ENCODE measurements at places on chromosomes 3 and 15.

- no peak for DNase-seq
Measured at GRCh38 chr15:68124700-68125099, 70.6 kb downstream of the PIAS1 start.

GRCh38 chr3:112469671-112470070 is 29.6 kb downstream of the BTLA start:
- DNase-seq, result no peak

- DNase-seq, result no peak
Measured at GRCh38 chr3:51100536-51100851, 284.6 kb upstream of the MANF start.

GRCh38 chr3:4977001-4977852 is 2.0 kb upstream of the BHLHE40 start:
- peak; percentile 54 for DNase-seq

DNA sequence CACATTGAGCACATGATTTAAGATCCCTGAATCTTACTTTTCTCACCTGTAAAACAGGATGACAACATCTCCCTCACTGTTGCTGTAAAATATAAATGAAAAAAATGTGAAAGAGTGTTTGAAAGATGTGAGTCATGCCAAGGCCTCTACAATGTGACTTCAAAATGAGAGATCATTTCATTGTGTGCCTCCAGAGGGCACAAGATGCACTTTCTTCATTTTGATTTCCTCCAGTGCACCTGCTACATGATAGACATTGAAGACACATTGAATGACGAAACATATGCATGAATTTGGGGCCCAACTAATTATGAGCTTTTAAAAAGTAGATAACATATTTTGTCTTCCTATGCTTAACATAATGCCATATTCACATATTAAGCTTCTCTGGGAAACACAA is 170.3 kb downstream of the MOBP start:
- no peak for DNase-seq

GRCh38 chr3:138694287-138695007 is 85.9 kb downstream of the FAIM start:
- no peak for DNase-seq

DNA sequence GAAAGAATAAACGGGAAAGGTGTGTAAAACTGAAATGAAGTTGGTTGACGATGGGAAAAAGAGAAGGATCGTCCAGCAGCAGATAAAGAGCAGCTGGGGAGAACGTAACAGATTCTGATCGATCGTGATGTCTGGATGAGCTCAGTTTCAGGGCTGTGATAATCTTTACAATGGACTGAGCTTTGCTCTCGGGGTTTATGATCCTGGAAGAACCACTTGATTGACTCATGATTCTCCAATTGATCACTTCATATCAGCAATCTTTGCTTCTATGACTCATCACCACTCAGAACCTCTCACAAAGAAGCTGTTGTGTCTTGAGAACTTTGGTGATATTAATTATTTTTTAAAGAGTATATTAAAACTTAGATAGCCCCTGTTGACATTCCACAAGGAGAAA is 690.7 kb downstream of the TUSC7 start:
- peak; percentile 35 for DNase-seq

Measured in globus pallidus (tissue), 1 donor.